ENCODE measurements at places on chromosomes 7 and 10.

GRCh38 chr7:101833799-101834198 is 16.4 kb downstream of the CUX1 start:
- no peak for DNase-seq

- no peak for DNase-seq
These were observed 733.5 kb upstream of the LRRTM3 start for GRCh38 chr10:66192162-66192831.

DNA sequence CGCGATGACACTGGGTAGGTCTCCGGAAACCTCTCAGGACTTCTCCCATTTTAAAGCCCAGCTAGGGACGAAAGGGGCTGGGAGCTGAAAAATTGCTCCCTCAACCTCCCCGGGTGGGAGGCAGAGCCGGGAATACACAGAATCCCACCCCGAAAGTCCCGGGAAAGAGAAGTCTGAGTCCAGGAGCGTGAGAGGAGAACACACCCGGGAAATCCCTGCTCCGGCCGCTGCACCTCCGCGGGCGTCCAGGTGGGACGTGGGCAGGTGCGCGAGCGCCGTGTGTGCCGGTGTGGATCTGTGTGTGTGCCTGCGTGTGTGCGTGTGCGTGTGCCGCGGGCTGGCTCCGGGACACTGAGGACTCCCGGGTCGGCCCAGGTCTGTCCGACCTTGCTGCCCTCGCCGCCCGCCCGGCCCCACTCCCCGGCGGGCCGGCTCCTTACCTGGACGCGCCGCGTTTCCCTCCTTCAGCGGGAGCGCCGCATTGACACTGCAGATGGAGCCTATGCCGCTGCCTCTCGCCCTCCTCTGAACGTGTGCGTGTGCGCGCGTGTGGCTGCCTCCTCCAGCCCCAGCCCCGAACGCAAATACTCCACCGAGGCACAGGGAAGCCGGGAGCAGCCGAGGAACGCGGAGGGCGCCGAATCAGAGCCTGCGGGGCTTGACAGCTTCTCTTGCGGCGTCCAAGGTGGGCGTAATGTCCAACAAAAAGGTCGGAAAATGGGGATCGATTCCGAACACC is at the start of gene PLXNA4:
TSS of gene PLXNA4 (minus strand) at position 489 of the 739 bp plus-strand sequence. CDS start 67,777 bp downstream, outside the sequence.
- no peak for DNase-seq

DNA sequence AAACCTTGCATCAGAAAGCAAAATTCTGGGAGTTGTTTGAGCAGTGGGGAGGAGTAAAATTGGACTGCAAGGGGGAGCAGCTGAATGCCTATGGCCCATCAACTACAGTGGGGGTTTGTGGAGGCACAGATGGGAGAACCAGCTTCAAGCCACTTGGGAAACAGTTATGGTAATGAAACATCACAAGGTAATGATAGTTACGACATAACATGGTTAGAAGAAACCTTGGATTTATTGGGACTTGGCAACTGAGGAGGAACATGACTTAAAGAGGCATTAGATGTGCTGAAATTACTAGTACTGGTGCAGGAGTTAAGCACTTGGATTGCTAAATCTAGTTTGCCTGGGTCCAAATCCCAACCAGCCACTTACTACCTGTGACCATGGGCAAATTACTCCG is 868.4 kb downstream of the KCNMA1 start:
- no peak for DNase-seq

DNA sequence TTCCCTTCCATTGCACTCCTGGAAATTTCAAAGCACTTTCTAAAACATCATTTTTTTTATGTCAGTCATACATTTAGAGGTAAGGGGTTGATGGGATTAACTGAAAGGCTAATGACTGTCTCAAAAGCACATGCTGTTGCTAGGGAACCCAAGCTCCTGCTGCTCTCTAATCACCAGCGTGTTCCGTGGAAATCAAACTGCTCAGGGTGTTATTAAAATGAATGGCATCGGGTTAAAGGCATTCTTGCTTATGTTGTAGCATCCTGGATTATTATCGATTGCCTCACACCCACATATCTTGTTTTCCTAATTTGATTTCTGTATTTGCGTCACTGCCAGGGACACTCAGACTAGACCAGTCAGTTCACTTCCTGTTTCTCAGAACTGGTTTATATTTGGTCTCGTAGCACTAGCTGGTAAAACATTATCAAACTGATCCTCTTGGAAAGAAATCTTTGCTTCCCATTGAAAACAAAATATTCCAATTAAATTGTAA is 216.5 kb upstream of the MKLN1 start:
- DNase-seq: no peak

- DNase-seq: no peak
These were observed 4.0 kb upstream of the CFAP58 start for GRCh38 chr10:104349623-104350126.

- no peak for DNase-seq
These were observed 247.9 kb upstream of the PCDH15 start for GRCh38 chr10:55048830-55049498.

GRCh38 chr7:22291977-22292376 is 65.0 kb downstream of the RAPGEF5 start:
- DNase-seq: no peak

- no peak for DNase-seq
These were observed 56.5 kb downstream of the CCDC71L start for GRCh38 chr7:106604303-106604924.

DNA sequence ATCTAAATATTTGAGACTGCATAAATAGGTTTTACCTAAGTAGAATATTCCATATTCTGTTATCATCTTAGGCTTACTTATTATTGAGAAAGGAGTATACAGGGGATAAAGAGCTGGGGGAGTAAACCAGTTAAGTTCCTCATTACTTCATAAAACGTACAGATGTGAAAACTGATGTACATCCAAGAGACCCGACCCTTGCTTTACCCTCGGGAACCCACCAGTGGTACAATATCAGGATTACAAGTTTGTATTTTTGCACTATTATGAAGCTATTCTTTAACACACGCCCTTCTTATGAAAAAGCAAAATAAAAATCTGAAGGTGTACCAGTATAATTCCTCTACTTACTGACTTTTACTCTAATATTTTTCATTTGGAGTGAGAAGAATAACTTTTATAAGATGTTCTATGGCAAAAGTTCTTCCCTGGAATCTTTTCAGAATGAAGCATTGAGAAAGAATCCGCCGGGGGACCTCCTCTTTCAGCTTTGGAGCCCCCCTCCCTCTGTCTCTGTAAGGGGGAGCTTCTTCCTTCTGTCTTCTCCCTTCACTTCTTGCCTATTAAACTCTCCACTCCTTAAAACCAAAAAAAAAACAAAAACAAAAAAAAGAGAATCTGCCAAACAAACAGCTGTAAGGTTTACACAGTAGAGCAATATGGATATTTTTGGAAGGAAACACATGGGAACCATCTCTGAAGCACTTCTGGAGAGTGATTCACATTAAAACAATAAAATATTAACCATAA is 550.0 kb downstream of the TNS3 start:
- DNase-seq: no peak

DNA sequence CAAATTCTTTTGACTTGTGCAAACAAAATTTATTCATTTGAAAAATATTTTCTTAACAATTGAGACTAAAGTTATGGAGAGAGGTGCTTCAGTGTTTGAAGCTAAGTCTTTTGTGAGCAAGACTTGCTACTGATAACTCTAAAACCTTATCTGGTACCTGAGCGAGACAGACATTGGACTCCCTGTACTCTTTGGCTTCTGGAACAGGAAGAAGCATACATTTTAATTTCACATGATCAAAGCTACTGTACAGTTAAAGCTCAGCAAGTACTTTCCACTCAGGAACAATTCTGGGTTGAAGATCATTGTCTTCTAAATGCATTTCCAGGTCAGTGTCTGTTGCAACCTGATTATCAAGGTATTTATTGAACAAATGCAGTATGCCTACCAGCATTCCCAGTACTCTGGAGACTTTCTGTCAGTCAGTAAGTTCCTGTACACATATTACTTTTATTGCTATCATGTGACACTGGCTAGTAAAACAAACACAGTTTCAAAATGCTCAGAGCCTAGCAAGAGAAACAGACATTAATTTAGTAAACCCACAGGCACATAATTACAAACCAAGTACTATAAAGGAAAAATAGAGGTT is 42.4 kb downstream of the CABCOCO1 start:
- no peak for DNase-seq

Data from endothelial cell (in vitro differentiated cells).